NCI-H1092 (cell line): ENCODE measurements at places on chromosomes 1 and 21.
A peak's percentile ranks its signal among the peaks of the same experiment; 100 is the strongest.

- no peak for DNase-seq
Observed at GRCh38 chr1:154714052-154714623, 106.2 kb upstream of the ADAR start.

GRCh38 chr1:159239551-159240220 is 35.0 kb downstream of the ACKR1 start:
- DNase-seq: no peak

GRCh38 chr21:36839123-36839522 is 127.3 kb downstream of the HLCS start:
- DNase-seq: no peak

DNA sequence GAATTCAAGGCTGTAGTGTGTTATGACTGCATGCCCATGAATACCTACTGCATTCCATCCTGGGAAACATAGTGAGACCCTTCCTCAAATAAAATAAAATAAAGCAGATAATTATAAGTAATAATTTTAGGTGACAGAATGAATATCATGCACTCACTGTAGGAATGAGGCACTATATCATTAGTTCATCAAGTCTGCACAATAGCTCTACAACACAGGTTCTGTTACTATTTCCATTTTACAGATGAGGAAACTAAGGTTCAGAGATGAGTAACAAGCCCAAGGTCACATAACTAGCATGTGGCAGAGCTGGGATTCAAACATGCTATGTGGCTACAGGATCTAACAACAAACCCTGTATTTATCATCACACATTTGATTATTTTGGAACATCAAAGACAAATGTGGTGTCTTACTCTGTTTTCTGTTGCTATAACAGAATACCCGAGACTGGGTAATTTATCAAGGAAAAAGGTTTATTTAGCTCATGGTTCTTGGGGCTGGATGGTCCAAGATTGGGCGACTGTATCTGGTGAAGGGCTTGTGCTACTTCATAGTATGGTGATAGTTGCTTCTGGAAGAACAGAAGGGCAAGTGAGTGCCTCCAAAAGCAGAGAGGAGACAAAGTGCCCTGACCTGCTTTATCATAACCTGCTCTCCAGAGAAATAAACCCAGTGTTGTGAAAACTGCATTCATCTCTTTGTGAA is 4.8 kb upstream of the ZNF691 start:
- no peak for DNase-seq

DNA sequence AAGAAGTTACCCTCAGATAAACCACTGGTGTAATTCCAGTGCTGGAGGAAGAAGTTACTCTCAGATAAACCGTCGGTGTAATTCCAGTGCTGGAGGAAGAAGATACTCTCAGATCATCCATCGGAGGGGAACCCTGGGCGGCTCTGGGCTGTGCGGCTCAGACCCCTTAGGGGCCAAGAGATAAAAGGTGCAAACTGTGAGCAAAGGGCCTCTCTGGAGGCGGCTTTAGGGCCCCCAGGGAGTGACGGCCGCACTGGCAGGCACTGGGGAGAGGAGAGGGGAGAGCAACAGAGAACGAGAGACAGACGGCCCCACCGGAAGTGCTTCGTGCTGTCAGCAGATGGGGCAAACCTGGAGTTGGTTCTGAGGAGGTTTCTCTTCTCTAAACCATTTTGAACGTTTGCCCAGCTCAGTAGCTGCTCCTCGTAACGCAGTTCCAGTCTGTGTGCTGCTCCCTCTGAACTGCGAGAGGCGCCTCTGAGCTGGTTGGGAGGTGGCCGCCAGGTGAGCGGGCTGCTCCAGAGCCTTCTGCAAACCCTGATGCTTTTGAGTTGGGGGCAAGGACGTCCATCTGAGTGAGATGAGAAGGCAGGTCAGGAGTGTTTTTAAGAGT is 62.6 kb upstream of the COL6A1 start:
- DNase-seq: no peak

DNA sequence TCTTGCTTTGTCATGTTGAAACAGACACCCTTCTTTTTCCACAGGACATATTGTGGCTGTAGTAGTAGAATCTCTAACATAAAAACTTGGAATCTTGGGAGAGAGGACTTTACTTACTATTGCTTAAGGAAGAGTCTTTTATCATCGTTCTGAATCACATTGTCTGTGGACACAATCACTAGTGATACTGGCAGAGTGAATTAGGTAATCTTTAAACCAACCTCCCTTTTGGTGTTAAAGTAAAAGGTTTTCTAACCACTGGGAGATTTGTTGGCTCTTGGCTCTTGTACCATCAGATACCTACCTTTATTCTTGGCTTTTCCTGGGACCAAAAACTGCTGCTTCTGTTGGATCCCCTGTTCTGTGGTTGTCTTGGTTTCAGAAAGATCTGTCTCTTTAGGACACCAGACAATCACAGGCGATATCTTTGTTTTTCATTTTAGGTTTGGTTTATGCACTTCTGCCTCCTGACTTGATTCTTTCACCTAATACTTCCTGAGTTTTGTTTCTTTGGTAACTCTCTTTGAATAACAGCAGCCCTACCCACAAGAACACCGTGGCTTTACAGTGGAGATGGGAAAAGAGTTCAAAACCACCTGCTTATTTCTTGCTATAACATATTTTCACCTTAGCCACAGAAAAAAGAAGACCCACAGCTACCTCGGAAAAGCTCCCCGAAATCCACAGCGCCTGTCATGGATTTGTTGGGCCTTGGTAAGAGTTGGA is 36.6 kb upstream of the ZFP69B start:
- DNase-seq: no peak

DNA sequence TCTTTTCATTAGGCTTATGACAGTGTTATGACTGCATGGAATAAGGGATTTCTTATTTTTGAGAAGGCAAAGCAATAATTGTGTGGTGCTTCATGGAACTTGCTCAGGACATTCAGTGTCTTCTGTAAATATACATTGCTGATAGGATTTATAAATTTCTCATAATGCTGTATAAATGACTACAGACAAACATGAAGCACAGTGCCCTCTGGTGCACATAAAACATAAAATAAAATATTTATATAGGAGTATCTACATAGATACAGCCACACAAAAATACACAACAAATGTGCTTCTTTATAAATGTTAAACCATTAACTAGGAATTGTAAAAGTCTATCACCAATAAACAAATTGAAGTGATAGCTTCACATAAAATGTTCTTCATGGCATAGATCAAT is 24.1 kb downstream of the BRINP3 start:
- DNase-seq: no peak

GRCh38 chr1:18978706-18979105 is 22.2 kb upstream of the IFFO2 start:
- DNase-seq: no peak

GRCh38 chr1:92262516-92262915 is 36.3 kb downstream of the GLMN start:
- DNase-seq: no peak

- DNase-seq: peak; percentile 60
Observed at GRCh38 chr1:89802051-89802450, 18.8 kb upstream of the LRRC8D start.

- no peak for DNase-seq
Observed at GRCh38 chr1:230191855-230192254, 124.8 kb downstream of the GALNT2 start.

- DNase-seq: no peak
Observed at GRCh38 chr1:154466921-154467417, 35.0 kb upstream of the TDRD10 start.

GRCh38 chr1:33719326-33719725 is 144.6 kb upstream of the HMGB4 start:
- no peak for DNase-seq

DNA sequence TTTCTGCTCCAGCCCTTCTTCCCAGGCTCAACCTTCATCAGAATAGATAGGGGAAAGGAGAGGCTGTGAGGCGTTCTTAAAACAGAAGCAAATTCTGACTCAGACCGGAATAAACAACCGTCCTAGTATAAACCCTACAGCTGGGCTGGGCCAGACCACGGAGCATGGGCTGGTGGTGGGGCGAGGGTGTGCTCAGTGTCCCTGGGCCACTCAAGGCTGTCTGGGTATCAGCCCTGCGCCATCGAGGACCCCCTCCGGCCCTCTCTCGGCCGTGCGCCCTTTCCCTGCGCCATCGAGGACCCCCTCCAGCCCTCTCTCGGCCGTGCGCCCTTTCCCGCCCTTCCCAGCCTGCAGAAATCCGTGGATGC is 36.0 kb downstream of the CAPN2 start:
- no peak for DNase-seq

GRCh38 chr1:110674337-110675059 is at the start of gene KCNA3:
Gene KCNA3, minus strand, starts transcription at chr1:110674940. Its CDS starts 131 bp downstream, at chr1:110674809.
- DNase-seq: peak; percentile 59

- no peak for DNase-seq
Observed at GRCh38 chr1:67711158-67711854, 26.3 kb downstream of the GADD45A start.

DNA sequence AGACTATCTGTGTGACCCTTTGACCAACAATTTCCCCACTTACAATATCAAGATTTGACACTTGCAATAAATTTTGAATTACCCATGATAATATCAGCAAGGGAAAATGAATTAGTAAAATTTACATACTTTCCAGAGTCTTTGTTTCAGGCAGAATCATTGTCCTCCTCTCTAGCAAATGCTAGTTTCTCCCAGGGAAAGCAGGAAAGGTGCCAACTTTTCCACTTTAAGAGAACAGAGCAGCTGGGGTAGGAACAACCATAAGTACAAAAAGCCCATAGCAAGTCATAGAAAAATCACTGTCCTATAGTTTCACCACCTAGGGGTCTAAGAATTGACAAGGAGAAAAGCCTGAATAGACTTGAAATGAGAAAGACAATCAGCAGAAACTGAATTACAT is 67.1 kb upstream of the GUCA2B start:
- DNase-seq: no peak

DNA sequence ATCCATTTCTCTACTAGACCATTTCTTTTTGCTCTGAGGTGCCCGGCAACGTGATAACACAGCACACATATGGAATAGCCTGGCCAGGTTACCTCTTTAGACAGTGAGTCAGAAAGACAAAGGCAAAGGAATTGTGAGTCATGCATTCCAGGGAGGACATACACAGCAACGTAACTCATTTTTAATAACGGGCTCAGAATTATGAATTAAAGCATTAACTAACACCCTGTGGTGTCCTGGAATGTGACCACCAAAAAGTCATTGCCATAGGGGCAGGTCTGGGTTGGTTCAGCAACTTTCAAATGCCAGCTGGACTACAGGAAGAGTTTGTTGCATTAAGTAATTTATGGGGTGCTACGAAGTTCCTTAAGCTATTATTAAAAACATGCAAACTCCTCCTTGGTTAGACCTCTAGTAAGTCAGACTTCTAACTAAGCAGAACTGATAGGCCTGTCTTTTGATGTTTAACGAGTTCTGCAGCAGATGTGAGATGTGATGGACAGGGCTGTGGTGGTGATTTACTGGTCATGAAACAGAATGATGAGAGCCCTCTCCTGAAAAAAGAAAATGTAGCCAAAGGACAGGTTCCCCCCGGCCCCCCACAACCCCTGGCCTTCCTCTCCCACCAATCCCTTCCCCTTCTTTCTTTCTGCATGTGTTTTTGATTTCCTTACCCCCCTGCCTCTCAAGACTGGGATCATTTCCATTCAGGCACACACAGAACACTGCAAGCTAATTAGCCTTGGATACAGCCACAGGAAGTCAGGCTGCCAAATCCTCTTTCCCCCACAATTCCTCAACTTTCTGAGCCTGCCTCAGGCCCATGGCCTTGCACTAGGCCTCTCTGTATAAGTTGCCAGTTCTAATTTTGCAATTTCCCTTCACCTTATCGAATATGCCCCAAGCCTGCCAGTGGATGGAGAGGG is 88.9 kb upstream of the HAO2 start:
- DNase-seq: no peak

GRCh38 chr1:109241344-109241743 is 8.0 kb upstream of the CELSR2 start:
- no peak for DNase-seq

- no peak for DNase-seq
Observed at GRCh38 chr1:172352435-172352834, 68.0 kb upstream of the C1orf105 start.

DNA sequence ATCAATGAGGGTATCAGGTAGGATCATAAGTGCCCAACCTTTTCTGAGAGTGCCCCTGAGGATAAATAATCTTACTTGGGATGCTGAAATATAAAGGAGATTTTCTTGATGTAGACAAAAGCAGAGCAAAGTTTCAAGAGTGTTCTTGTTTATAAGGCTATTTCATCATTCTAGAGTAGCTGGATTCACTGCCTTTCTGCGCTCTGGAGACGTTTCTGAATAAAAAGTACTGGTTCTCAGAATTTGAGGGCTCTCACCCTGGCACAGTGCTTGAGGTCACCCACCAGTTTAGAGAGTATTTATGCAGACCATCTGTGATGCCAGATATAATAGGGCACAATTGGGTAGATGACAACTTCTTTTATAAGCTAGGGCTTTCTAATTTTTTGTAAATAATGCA is 103.3 kb downstream of the GDAP2 start:
- no peak for DNase-seq

DNA sequence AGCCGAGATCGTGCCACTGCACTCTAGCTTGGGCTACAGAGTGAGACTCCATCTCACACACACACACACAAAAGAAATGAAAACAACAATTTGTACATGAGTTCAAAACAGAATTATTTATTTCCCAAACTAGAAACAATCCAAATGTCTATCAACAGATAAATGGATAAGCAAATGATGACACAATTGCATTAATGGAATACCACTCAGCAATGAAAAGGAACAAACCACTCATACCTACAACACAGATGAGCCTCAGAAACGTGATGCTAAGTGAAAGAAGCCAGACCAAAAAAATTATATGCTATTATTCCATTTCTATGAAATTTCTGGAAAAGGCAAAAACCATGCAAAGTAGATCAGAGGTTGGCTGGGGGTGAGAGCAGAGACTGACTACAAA is 2.0 kb upstream of the PGD start:
- DNase-seq: no peak

DNA sequence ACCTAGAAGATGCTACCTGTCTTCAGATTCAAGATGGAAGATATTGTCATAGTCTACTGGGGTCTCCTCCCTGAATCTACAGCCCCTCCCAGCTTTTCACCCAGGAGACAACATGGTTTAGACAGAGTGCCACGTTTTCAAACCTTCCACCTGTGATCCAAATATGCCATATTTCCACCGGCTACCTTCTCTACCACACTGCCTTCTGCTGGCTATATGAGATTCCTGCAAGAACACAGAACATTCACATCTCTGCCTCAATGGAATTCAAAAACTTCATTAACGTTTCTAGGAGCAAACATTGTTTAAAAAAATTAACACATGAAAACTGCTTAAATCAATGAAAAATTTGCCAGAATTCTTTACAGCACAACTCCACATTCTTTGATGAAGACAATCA is 12.9 kb upstream of the LELP1 start:
- DNase-seq: no peak

DNA sequence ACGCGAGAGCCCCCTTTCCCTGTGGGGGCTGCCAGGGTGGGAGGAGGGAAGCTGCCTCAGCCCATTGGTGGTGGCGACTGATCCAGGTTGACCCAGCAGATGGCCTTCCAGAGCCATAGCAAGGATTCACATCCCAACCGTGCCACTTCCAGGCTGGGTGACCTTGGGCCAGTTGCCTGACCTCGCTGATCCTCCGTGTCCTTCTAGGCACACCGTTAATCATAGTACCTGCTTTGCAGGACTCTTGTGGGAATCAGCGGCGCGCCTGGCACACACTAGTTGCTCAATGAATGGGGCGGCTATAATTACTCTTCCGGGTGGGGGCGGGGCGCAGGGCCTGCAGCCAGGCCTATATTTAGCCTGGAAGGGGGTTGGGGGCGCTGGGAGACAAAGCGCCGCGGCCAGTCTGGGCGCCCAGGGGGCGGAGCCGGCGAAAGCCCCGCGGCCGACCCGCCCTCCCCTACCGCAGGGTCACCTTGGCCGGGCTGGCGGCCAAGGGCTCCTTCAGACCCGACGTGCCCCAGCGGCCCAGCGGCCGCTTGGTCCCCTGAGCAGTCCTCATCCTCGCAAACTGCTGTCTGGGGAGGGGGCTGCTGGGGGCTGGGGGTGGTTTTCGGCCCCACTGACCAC is 5.1 kb downstream of the HSPB7 start:
- peak; percentile 48 for DNase-seq
